Midbrain (tissue), 1 donor: ENCODE measurements at places on chromosomes 7 and 10.

DNA sequence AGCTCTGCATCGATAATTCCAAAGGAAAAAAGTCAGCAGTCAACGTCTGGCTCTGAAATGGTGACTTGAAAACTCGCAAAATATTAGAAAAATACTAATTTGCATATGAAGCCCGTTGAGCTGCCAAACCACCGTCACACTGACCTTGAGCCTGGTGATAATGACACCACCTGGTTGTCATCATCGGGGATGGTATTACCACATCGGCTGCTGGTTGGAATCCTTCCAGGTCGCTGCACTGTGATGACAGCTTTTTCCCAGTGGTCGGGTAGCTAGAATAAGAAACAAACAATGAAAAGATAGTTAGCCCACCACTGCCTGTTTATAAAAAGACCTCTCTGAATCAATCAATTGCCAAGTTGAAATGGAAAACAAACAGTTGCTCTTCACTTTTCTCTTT lies 41.6 kb downstream of the LAMB1 start:
- no peak for DNase-seq

GRCh38 chr10:129727071-129727470 lies 237.0 kb downstream of the EBF3 start:
- DNase-seq: no peak

GRCh38 chr7:20075992-20076820 lies 141.0 kb downstream of the MACC1 start:
- no peak for DNase-seq

DNA sequence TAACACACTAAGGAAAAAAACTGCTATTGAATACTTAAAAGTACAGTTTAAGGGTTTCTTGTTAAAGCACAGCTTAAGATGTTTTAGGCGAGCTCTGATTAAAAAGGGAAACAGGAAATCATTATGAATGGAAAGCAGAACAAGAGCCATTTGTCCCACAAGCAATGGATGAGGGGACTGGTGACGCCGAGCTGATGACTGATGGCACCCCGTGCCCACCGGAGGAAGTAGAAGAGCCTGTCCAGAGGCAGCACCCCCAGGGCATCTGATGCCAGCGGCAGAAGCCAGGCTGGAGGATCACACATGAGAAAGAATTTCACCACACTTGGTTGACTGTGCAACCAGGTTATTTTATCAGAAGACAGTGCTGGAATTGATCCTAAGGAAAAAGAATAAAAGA lies 15.0 kb upstream of the INSIG1 start:
- no peak for DNase-seq

DNA sequence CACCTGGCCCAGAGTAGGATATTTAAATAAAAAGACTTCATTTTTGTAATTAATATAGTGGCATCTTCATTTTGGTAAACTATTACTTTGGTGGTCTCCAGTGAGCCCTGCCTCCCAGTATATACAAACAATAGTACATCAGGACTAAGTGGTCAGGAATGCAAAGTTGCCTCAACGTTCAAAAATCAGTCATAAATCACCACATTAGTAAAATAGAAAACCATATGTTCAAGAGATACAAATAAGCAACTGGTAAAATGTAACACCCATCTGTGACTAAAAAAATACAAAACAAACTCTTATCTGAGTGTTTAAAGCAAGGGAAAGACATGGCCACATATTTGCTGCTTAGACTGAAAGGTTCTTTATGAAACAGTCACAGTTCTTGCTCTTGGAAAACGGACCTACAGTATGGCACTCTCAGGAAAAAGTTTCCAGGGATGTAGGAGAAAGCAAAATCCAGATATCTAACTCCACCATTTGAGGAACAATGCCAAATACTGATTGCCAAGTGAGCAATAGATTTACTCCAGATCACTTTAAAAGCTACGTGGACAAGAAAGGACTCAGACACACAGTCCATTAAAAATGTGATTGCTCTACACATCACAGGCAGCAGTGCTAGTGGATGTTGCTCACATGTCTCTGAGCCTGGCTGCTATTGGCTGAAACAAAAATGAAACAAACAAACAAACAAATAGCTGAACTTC lies 15.1 kb upstream of the RHOBTB1 start:
- no peak for DNase-seq

GRCh38 chr7:70017357-70017756 lies 419.1 kb downstream of the AUTS2 start:
- DNase-seq: no peak

GRCh38 chr7:50068850-50069551 lies 24.0 kb downstream of the ZPBP start:
- DNase-seq: peak; percentile 16

- DNase-seq: no peak
Observed at GRCh38 chr10:49220031-49220430, 31.8 kb upstream of the TMEM273 start.

DNA sequence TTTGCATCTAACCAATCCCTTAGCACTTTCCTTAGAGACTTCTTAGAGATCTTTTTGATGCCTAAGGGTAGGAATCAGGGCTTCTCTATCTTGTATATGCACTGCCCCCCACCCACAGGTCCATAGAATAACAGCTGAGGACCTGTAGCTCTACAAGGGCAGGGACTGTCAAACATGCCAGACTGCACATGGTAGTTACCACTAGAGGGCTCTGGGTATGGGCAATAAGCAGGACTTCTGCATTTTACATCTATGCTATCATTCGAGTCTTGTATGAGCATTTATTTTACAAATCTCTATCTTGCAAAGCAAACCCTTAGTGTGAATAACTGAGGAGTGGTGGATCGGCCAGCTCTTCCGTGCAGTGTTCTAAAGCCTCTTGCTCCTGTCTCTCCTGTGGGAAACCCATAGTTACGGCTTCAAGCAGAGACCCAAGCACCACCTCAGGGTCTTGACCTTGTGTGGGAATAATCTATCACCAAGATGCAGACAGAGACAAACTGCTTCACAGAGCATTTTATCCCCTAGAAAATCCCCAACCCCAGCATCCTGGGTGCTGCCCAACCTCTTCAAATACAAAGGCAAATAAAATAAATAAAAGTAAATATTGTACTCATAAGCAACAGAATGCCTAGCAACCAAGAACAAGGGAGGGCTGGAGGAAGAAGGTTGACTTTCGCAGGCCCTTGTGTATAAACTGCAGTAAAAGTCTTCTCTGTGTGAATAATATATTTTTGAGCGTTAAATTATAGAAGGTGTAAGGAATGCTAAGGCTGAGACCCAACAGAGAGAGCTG lies 219.3 kb downstream of the WDR11 start:
- no peak for DNase-seq

DNA sequence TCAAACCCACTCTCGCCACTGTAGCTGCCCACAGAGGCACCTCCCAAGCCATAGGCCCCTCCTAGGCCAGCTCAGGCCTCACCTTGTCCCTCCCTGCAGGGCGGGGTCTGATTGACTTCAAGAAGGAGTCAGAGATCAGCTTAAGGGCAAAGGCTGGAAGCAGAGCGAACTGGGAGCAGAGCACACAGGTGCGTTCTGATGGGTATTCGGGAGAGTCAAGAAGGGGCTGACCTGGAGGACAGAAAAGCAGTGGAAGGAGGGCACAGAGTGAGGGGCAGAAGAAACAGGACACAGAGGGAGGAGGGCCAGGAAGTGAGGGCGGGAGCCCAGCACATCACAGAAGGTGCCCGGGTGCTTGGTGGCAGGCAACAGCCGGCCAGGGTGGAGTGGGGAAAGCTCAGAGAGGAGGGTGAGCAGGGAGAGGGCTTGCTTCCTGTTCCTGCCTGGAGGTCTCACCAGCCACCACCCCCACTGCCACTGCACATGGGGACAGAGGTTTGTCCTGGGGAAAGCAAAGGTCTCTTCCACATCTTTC lies at the start of gene AOC1:
Gene AOC1 (plus strand): TSS at position 147 of the 535 bp plus-strand sequence. CDS start 3,954 bp downstream, outside the sequence.
- DNase-seq: no peak

GRCh38 chr10:68327889-68328786 lies 3.7 kb upstream of the HNRNPH3 start:
- DNase-seq: peak; percentile 85

DNA sequence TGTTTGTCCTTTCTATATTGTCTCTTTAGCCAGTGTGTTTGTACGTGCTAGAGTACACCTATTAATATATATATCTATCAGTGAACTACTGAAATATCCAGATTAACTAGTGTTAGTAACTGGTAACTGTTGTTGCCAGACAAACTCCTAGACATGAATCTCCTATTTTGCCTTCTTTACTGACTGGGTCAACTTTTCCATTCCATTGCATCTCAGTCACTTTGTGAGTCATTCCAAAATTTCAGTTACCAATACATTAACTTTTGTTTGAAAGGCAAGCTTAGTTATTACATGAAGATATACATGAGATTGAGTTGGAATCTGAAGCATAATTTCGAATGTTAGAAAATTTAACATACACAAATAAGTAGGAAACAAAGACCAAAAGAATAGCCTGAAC lies 51.4 kb downstream of the BTAF1 start:
- DNase-seq: no peak

DNA sequence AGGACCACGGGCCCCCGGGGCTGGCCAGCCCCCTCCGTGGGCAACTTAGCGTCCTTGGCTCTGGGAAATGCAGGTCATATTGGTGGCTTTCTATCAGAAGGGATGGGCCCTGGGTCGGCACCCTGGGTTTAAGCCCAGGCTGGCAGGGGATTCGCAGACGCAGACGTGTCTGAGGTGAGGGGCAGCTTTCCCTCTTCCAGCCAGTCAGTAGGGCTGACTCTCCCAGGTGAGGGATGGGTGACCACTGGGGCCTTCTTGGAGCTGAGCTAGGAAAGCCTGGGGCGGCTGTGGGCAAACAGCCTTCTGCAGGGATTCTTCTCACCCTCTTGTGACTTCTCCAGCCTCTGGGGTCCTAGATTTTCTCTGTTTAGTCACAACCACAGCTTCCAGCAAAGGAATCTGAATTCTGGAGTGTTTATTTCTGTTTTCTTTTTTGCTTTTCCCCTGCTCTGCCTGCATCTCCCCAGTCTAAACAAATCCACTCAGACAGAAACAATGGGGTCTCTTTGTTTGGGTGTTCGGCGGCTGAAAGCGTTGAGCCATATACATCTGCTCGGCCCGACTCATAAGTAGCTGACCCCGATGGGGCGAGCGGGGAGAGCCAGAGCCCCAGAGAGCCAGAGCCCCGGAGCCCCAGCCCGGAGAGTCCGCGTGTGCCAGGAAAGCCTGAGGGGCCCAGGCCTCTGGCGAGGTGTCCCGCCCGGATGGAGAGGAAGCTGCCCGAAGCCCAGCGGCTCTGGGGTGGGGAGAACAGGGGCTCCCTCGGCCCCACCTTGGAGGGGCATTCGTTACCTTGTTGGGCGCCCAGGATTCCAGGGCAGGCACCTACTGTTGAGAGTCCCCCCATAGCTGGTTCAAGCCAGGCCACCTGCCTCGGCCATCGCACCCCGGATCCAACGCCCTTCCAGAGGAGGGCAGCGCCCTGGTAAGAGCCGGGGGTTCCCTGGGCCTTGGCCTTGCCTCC lies 2.0 kb downstream of the MNX1 start:
- no peak for DNase-seq

DNA sequence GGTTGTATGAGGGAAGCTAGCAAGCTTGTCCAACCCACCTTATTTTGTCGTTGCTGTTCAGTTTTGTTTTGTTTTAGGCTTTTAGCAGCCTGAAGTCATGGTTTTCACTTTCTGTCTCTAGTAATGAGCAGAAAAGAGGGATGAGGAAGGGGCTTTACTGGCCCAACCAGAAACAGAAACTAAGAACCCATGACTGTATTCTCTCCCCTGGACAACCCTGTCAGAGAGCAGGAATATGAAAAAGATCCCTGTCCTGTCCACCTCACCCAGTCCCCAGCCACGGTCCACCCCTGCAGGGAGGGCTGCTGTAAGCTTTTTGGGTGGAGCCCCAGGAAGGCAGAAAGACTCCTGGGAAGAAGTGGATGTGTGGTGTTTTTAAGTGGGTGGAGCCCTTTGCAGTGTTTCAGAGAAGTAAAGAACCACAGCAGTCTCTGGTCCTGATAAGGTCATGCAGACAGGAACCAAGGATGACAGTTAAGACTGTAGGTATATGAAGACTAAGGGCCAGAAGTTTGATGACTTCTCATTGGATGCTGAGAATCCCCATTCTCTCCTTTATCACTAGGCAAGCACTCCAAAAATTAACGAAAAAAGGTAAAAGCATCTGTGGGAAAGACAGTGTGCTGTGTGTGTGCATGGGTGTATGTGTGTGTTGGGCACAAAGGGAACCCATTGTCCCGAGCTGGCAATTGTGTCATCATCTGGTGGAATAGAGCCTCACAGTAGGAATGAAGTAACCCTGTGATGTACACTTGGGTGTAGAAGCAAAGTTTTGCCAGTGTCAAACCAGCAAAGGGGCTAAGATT lies 13.8 kb downstream of the MRPL32 start:
- DNase-seq: no peak

GRCh38 chr7:6182993-6183392 lies 89.4 kb downstream of the CYTH3 start:
- DNase-seq: no peak

GRCh38 chr7:73622909-73623797 lies 1.2 kb downstream of the MLXIPL start:
- DNase-seq: no peak

DNA sequence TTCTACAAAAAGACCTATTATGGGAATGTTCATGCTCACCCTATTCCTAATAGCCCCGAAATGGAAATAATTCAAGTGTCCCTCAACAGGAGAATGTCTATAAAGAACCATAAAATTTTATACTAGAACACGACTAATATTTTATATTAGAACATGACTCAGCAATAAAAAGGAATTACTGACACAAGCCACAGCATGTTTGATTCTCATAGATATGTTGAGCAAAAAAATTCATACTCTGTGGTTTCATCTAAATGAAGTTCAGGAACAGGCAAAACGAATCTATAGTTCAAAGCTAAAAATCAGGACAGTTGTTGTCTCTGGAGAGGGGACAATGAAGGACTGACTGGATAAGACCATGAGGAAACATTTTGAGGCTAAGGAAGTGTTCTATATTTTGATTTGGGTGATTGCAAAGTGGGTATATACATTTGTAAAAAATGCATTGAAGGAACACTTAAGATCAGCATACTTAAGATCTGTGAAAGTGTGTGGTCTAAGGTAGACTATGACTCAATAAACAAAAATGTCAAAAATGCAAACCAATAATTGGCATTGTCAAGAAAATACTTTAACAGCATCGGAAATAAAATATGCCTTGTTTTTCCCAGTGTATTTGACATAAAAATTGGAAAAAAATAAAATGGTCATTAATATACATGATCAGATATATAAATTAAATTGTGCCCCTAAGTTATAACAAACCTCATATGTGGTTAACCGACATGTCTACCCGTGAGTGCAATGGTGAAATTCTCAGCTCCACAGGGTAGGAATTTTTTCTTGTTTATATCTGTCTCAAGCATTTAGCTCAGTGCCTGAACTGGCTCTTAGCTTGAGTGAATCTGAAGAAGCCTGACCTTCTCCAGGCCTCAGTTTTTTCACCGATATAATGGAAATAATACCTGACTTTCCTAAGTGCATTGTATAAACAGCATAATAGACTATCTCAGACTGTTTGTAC lies 124.9 kb upstream of the CTTNBP2 start:
- no peak for DNase-seq
